ENCODE measurements at places on chromosomes 1 and 21.
A peak's percentile ranks its signal among the peaks of the same experiment; 100 is the strongest.

DNA sequence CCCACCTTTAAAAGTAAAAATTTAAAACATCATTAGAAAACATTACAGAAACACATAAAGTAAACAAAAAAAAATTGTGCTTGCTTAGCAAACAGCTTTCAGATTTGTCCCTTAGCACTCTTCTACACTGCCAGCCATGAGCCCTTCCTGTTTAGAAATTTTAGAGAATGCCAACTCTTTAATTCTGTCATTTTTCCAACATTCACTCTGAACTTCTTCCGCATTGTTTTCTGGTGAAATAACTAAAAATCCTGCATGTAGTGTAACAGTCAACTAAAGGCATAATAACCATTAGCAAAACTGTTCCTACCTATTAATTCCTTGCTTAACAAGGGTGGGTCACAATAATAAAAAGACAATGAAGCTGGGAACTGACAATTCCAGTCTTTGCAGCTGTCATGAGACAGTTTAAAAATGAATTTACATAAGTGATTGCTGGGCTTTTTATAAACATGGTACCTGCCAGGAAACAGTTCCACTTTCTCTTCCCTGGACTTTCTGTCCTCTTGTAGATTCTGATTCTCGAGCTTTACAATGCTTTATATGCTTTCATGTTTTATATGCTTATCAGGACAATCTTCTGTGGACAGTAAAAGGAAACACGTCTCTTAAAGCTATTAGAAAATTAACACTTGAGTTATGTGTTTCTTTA lies 19.0 kb downstream of the GNG12 start:
- no peak for DNase-seq

- DNase-seq = peak; percentile 44
Observed at GRCh38 chr1:91885716-91886506, at the start of gene TGFBR3. Gene TGFBR3, minus strand, starts transcription at chr1:91886151. Its CDS starts 24,620 bp downstream, at chr1:91861531.

- no peak for DNase-seq
Observed at GRCh38 chr1:106534612-106535011, 521.9 kb upstream of the PRMT6 start.

DNA sequence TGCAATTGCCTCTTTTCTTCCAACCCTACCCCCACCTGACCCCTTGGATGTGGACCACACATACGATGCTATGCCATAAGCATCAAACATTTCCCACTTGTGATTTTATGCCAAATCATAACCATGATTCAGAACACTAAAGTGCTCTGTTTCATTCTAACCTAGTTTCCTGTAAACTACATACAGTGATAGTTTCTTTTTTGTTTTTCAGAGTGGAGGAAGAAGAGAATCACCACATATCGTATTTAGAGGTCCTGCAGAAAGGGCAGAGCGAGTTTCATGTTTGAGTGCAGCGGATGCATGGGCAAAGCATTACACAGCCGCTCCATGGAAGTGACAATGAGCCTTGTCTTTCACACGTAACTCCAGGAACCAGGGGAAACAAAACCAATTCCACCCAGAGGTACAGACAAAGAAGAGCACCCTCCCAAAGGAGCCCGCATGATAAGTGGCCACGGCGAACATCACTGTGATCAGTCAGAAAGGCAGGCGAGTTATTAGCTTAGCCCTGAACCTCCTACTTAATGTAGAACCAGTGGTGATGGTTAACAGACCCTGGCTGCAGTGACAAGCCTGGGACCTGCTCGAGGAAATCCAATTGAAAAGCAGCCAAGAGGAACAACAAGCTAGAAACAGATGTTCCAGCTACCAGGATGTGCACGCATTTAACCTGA lies 64.0 kb upstream of the ZNF281 start:
- no peak for DNase-seq

DNA sequence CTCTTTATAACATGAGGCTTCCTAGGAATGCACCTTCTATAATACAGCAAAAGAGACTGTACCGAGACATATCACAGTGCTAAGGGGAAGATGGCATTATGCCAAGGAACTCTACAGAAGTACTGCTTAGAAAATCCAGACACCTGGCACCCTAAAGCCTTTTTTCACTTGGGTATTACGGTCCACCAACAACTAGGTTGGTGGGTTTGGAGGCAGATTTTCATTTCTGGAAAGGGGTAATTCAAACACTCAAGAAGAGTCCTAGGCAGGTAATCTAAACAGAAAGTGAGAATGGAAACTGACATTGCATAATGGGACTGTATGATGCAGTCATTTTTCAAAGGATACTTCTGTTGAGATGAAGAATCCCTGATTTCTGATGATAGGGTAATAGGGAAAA lies 19.6 kb downstream of the SCMH1 start:
- no peak for DNase-seq

DNA sequence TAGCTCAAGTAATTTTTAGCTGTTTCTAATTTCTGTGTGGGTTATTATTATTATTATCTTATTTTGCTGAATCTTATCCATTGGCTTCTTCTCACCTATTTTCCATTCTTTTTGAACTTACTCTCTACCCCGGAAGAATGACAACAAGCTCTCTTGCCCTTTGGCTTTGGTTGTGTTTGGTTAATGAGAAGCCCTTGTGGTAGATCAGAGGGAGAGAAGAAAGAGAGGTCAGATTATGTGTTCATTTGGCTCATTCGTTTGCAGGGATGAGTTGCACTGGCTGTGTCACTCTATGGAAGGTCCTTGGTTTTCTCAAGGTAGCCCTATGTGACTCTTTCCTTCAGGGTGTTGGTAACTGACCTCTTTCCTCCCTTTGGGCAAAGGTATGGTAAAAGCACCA lies 391.9 kb downstream of the LMO4 start:
- DNase-seq = no peak

GRCh38 chr21:36097427-36098181 lies 27.8 kb downstream of the CBR1 start:
- DNase-seq = peak; percentile 29

DNA sequence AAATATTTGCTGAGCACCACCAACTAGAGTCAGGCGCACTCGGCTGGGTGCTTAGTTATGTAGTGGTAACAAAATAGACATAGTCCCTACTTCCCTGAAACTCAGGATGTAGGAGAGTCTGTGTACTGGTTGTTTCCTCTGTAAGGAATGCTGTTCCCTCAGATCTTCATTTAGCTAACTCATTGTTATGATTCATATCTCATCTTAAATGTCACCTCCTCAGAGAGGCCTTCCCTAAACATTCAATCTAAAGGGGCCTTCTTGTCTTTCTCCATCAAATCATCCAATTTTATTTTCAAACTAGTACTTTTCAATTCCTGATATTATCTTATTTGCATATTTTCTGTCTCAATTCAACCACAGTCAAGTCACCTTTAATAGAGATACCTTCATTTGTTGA lies 132.9 kb downstream of the PIK3R3 start:
- DNase-seq = peak; percentile 11

- DNase-seq = no peak
Observed at GRCh38 chr1:14165371-14165801, 433.1 kb upstream of the KAZN start.
